ENCODE measurements at places on chromosomes 4 and X.

DNA sequence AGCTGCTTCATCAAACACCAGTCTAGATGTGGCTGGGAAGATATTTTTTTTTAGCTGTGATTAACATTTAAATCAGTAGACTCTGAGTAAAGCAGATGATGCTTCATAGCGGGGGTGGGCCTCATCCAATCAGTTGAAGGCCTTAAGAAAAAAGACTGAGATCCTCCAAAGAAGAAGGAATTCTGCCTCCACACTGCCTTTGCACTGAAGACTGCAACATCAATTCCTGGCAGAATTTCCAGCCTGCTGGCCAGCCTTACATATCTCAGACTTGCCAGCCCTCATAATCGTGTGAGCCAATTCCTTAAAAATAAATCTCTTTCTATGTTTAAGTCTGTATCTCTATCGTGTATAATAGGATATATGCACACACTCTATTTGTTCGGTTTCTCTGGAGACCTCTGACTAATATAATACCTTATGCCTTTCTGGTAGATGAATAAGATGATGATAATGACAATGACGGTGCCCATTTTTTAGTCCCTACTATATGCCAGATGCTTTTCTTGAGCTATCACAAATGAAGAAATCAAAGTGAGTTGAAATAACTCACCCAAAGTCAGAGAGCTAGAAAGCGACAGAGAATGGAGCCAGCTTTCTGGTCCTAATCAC lies 66.1 kb upstream of the SOD3 start:
- no peak for DNase-seq

- no peak for DNase-seq
Measured at GRCh38 chr4:172707622-172708021, 461.0 kb upstream of the GALNT7 start.

DNA sequence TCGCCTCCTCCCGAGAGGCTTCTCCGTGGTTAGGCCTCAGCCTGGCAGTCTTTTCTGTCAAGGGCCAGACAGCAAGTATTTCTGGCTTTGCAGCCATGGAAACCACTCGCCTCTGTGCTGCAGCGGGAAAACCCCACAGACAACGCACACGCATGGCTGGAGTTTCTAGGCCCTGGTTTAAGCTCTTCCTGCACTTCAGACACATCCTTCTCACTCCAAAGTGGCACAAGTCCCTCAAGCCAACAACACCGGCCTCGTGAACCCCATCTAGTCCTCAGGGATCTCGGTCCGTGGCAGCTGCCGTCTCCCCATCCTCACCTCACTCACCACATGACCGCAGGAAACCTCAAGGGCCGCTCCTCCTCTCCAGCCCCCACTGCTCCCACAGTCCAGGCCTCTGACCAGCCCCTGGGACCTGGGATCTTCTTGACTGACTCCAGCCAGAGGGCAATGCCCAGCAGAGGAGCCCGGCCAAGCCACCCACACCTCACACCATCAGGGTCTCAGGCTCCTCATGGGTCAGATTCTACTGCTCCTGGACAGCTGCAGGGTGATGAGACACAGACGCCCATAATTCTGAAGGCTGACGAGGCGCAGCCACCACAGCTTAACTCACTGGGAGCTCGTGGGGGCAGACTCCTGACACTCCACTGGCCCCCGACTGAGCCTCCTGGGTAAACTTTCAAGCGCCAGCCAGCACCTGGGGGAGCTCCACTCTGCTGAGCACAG lies 21.7 kb downstream of the LETM1 start:
- no peak for DNase-seq

- DNase-seq: no peak
Measured at GRCh38 chrX:18687856-18688495, 16.1 kb upstream of the RS1 start.

GRCh38 chrX:2466876-2467656 lies 33.7 kb downstream of the DHRSX start:
- no peak for DNase-seq

DNA sequence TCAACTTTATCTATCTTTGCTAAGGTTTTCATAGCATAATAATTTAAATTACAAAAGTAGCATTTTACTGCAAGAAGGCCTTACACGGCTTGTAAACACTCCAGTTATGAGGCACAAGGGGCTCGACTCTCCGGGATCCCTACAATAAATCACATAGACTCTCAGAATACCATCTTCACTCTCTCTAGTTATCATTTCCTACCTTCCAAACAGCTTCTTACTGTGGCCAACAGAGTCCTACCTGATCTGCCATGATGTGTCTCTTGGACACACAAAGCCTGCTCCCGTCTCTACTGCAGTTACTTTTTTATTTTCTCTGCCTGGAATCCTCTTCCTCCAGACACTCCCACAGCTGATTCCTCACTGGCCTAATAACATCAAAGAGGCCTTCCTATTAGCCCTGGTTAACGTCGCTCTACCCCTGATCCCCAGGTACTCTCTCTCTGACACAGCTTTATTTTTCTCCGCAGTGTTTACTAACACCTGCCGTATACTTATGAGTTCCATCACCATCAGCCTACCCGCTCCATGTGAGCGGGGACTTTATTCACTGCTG lies 559.6 kb upstream of the DIPK2B start:
- no peak for DNase-seq

GRCh38 chrX:63128509-63128908 lies 222.6 kb downstream of the SPIN4 start:
- no peak for DNase-seq

- no peak for DNase-seq
Measured at GRCh38 chr4:40546506-40546905, 83.2 kb downstream of the RBM47 start.

- DNase-seq: no peak
Measured at GRCh38 chrX:340121-340520, 21.5 kb upstream of the GTPBP6 start.

- no peak for DNase-seq
Measured at GRCh38 chr4:37138019-37138653, 106.4 kb upstream of the NWD2 start.

DNA sequence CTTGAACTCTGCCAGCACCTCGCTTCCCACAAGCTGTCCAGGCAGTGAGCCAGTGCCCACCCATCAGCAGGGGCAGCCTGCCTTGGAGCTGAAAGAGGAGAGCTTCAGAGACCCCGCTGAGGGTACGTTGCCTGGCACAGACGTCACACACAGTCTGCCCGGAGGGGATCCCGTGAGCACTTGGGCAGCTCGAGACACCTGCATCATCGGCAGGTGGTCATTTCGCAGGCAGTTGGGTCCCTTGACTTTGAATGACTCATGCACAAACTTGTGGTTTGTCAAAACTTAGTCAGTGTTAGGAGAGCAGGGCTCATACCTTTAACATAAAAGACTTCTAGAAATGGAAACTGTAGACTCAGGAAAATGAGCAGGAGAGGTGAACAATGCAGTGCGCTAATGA lies 9.9 kb downstream of the TACC3 start:
- DNase-seq: no peak

DNA sequence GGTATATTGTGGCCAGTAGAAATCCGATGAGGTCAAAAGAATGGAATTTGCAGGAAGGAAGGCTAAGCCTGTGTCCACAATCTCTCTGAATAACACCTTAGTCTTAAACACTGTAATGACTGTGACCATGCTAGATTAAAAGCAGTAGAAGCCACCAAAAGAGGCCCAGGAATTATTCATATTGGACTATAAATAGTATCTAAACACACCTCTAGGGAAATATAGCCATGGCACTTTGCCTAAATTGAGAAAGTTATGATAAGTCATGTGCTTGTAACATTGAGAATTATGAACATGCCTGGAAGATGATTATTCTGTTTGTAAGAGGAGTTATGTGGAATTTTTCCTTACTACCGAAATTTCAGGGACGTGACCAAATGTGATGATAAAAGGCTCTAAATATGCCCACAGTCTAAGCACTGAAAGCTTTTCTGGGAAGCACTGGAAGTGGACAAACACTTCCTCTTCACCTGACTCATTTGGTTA lies 298.5 kb downstream of the KCTD8 start:
- no peak for DNase-seq

DNA sequence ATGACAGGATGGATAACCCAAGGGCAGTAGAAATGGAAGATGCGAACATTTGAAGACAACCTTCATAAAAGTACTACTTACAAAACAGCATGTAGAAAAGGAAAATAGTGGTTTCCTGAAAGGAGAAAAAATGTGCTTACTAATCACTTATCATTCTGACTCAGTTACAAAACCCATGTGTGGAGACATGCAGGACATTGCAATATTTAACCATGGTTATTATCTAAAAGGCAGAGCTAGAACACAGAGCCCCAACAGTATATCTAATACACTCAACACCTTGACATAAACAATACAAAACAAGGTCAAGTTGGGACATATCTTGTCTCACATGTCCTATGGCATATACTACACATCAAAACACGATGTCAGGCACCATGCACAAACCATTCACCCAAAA lies 55.9 kb downstream of the EIF4E start:
- DNase-seq: no peak

- no peak for DNase-seq
Measured at GRCh38 chr4:111480510-111480909, 664.7 kb upstream of the FAM241A start.
